GM19239 (cell line): ENCODE measurements at places on chromosomes 6 and 20.

DNA sequence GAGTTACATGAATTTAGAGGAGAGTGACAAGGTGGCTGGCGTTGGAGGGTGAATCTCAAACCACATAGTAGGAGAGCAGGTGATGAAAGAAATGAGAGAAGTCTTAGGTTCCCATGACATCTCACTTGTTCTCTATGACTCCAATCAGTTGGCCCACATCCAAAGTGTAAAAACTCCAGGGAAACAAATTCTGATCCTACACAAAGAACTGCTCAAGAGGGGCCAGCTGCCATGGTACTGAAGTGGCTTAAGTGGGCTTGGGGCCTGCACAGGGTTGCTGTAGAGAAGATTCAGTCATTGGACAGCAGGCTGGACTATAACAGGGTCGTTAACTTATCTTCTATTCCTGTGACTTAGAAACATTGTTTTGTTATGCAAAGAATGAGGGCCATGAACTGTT lies 7.6 kb upstream of the ADGRF4 start:
- no peak for DNase-seq

GRCh38 chr6:152295346-152295745 lies 341.8 kb downstream of the SYNE1 start:
- DNase-seq = no peak

GRCh38 chr20:46720776-46721425 lies 11.5 kb downstream of the SLC2A10 start:
- DNase-seq = no peak

DNA sequence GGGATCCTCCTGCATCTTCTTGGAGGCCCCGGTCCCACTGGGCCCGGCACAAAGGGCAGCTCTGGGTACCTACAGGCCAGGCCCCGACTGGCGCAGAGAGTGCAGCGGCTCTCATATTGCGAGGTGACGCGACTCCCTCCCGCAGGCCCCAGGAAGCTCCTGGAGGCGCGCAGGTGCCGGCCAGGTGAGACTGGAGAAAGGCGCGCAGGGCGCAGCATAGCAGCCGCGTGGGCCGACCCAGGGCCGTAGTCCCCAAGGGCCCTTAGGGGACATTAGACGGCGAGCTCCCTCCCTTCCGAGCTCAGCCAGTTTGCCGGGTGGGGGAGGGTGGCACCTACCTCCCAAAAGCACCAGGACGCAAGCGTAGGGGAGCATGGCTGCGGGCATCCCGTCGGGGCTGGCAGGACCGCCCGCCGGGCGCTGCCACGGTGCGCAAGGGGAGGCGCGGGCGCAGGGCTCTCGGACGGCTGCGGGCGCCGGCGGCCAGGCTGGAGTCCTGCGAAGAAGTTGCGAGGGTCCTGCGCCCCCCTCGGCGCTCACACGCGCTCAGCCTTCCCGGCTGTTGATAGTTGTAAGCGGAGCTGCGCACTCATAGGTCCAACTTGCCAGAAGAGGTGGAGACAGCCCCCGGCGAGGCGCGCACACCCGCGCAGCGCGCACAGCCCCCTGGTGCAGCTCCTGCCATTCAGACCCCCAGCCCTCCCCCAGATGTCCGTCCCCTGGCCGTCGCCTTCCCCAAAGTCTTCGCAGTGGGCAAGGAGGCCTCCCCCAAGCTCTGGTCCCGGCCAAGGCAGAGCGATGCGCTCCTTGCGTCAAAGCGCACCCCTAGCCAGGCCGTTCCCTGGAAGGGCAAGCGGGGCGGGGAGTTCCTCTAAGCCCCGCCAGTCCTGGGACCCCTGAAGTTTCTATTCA lies 622 bp downstream of the APCDD1L start:
- DNase-seq = no peak

DNA sequence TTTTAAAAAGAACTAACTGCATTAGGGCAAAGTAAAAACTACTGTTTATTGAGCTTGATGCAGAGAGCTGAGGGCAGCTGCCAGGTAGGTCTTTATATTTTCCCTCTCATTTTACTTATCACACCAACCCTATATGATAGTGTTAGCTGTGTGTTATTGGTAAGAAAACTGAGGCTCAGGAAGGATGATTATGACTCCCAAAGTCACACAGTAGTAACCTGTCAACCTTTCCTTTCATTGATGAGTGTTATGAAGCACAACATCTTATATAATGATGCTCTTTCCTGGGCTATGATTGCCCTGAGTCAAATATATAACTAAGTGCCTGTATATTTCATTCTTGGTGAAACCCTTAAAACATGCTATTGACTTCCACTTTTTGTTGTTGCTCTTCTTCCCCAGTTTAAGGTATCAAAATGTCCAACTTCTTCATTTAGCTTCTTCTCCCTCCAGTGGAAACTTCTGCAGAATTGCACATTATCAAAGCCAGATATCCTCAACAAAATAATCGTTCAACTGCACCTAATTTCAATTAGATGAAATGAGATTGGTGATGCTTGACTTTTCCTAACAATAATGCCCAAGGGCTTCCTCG lies 8.1 kb downstream of the GFOD1 start:
- DNase-seq = no peak
